Sigmoid colon (tissue), 7 donors: ENCODE measurements at places on chromosomes 16 and 17. TPM values are rescaled to one million over a fixed set of nuclear protein-coding genes. Genes with fewer than 3 reads are reported as not detected.
A peak's percentile ranks its signal among the peaks of the same experiment; 100 is the strongest.

The CDT1 gene
- total RNA-seq, result not detected

DNA sequence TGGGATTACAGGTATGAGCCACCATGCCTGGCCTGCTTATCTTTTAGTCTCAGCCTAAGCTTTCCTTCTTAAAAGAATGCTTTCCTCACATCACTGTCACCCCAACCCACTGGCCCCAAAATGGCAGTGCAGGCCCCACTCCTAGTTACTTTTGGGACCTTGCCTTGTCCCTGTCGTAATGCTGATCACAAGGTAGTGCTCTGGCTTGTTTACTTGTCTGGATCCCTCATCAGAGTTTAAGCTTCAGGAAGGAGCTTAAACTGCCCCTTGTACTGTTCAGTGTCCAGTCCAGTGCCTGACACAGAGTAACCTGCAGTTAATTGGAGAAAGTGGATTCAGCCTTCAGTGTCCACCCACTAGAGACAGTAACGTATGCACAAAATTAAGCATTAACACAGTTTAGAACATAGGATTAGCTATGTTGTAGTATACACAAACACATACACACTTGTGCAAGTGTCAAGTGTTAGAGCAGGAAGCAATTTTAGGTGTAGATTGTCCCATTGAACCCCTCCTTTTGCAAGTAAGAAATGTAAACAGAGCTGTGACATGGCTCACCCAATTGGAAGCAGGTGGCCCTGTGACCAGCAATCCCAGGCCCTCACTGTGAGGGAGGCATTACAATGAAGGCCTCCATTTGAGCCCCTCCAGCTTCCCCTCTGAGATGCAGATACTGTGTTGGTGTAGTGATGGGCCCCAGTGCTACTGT, 44.2 kb downstream of the LDHD start:
- H3K36me3 ChIP-seq, result no peaks in the 10 kb centered on the region
- H3K4me3 ChIP-seq, result no peak overlapping the region
- no peaks in the 10 kb centered on the region for H3K27me3 ChIP-seq
- no peak for DNase-seq
- peaks cover 20% of the 10 kb centered on the region for H3K4me1 ChIP-seq
- no peak overlapping the region for H3K27ac ChIP-seq

DNA sequence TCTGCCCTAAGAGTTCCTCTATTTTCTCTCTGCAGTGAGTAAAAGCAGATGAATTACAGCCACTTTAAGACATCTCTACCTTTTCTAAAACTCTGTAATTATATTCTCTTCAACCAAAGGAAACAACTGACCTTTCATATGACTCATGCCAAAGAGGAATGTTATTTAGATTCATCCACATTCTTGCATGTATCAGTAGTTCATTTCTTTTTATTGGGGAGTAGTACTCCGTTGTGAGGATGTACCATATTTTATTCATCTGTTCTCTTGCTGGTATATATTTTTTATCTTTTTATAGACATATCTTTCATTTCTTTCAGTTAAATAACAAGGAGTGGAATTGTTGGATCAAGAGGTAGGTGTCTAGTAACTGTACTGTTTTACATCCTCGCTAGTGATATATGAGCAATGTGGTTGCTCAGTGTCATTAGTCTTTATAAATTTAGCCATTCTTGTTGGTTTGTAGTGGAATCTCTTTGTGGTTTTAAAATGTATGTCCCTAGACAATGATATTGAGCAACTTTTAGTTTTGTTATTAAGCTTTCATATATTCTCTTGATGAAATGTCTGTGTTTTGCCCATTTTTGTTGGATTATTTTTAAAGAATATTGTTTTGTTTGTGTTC, 7.8 kb upstream of the MYH8 start:
- DNase-seq, result no peak
- no peak overlapping the region for H3K27ac ChIP-seq
- no peak overlapping the region for H3K4me3 ChIP-seq
- H3K36me3 ChIP-seq, result no peaks in the 10 kb centered on the region
- peaks cover 9% of the 10 kb centered on the region for H3K4me1 ChIP-seq

DNA sequence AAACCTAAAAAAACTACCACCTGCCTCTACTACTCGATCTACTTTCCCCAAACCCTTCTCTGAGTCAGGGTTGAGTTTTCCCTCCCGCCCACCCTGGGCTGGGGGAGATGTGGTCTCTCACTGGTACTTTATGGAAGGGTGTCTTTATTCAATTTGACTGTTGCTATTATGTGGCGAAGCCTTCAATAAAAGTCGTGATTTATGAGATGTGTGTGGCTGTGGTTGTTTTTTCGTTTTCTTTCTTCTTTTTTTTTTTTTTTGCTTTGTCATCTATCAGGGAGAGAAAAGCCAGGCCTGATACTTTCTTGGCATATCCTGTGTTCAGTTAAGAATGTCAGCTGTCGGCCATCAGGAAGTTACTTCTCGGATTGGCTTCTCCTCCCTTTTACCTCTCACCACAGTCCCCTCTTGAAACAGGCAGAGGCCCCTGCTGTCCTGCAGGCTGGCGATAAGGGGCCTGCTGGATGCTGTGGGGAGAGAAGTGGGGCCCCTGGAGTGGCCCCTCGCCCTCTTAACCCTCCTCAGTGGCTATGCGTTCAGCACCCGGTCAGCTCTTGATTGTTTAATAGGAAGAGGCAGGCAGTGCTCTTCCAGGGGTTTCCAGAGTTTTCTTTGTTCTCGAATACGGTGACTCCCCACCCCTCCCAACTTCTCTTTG, 123.0 kb downstream of the MSI2 start:
- no peaks in the 10 kb centered on the region for H3K36me3 ChIP-seq
- no peak overlapping the region for H3K27ac ChIP-seq
- no peak for DNase-seq
- H3K27me3 ChIP-seq, result no peaks in the 10 kb centered on the region
- no peaks in the 10 kb centered on the region for H3K4me1 ChIP-seq

DNA sequence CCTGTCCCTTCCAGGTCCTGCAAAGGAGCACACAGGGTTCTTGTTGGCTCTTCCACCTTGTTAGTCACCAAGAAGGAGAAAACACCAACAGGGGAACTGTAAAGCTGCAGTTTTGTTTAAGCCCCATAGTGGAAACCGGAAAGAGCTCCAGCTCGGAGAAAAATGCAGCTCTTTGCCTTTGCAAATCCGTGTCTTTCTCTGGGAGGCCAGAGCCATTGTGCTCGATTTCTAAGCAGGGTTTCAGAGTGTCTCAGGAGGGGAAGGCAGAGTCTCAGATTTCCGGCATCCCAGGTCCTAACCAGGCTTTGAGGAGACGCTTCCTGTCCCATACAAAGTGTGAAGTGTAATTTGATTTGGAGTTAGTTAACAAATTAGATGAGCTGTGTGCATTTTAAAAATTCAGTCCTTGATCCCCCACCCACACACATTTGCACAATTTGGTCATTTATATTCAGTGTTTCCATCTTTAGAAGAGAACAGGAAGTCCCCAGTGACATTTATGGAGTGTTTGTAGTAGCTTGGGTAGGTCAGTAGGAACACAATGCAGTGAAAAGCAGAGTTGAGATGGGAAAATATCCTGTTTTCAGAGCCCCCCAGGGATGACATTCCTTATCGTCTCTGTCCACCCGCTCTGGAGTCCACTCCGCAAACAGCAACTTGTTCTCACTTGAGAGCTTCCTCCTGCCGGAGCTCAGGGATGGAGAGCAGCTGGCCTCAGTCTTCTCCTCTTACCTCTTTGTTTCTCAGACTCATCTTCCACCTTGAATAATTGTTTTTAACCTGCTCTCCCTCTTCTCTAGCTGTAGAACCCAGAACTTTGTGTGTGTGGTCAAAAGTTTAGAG, 331.9 kb downstream of the SEC14L1 start:
- no peak for DNase-seq
- H3K27ac ChIP-seq, result peak overlapping the region; percentile 92
- H3K4me3 ChIP-seq, result no peak overlapping the region
- no peaks in the 10 kb centered on the region for H3K36me3 ChIP-seq
- peaks cover 85% of the 10 kb centered on the region for H3K4me1 ChIP-seq
- H3K27me3 ChIP-seq, result no peaks in the 10 kb centered on the region

GRCh38 chr17:56457501-56457900, 136.0 kb upstream of the NOG start:
- no peaks in the 10 kb centered on the region for H3K27me3 ChIP-seq
- no peak for DNase-seq
- no peaks in the 10 kb centered on the region for H3K36me3 ChIP-seq
- H3K27ac ChIP-seq, result no peak overlapping the region
- H3K4me3 ChIP-seq, result no peak overlapping the region

DNA sequence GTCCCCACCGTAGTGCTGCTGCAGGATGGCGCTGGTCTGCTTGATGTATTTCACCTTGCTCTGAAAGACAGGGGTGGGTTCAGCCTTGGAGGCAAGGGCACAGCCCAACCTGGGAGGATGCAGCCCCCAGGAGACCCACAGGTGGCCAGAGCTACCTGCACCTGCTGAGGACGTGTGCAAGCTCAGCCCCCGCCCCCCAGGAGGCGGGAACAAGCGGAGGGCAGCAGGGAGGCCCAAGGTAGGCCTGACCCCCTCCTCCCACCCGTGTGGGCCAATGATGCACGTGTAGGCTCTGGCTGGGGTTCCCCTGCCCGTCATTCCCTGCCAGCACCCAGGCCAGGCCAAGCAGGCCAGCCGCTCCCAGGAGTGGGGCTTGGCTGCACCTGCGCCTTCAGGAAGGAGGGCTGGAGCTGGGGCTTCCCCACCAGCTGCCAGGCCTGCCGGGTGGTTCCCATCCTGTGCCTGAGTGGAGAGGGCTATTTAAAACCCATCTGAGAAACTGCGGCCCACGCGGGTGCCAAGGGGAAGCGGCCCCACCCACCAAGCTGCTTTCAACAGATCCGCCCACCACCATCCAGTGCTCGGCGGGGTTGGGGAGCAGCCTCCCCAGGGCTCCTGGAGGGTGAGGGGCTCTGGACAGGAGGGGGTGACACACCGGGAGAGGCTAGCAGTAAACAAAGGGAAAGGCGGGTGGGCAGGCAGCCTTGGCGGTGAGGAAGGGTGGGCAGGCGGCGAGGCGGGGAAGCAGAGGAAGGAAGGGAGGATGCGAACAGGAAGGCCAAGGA, 3.8 kb downstream of the NTHL1 start:
- peak overlapping the region; percentile 46 for H3K27ac ChIP-seq
- no peaks in the 10 kb centered on the region for H3K27me3 ChIP-seq
- H3K4me1 ChIP-seq, result peaks cover 57% of the 10 kb centered on the region
- H3K36me3 ChIP-seq, result no peaks in the 10 kb centered on the region
- no peak overlapping the region for H3K4me3 ChIP-seq

DNA sequence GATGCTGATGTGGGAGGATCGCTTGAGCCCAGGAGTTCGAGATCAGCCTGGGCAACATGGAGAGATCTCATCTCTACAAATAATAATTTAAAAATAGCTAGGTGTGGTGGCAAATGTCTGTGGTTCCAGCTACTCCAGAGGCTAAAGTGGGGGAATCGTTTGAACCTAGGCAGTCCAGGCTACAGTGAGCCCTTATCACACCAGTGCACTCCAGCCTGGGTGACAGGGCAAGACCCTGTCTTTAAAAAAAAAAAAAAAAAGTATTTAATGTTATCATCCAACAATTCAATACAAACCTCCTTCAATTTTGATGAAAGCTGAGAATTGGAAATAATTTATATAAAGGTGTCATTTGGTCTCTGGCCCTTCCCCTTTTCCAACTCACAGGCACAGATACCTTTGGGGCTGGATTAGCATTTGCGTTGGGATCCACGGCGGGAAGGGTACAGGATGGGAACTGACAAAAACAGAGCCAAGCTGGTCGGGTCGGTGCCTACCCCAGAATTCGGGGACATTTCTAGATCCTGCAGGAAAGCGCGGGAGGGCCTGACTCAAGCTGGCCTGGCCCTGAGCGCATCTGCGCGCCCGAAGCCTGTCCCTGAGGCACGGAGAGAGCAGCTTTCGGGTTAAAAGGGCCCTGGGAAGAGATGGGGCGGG, 860 bp upstream of the DCAF7 start:
- no peak for DNase-seq
- H3K27ac ChIP-seq, result peak overlapping the region; percentile 87
- no peaks in the 10 kb centered on the region for H3K27me3 ChIP-seq
- peaks cover 40% of the 10 kb centered on the region for H3K4me1 ChIP-seq
- H3K4me3 ChIP-seq, result peak overlapping the region; percentile 95
- H3K36me3 ChIP-seq, result no peaks in the 10 kb centered on the region

GRCh38 chr16:51994597-51994996, 552.3 kb downstream of the TOX3 start:
- no peaks in the 10 kb centered on the region for H3K36me3 ChIP-seq
- no peak overlapping the region for H3K27ac ChIP-seq
- no peaks in the 10 kb centered on the region for H3K4me1 ChIP-seq

The DCUN1D3 gene
- 10.8 TPM for total RNA-seq

DNA sequence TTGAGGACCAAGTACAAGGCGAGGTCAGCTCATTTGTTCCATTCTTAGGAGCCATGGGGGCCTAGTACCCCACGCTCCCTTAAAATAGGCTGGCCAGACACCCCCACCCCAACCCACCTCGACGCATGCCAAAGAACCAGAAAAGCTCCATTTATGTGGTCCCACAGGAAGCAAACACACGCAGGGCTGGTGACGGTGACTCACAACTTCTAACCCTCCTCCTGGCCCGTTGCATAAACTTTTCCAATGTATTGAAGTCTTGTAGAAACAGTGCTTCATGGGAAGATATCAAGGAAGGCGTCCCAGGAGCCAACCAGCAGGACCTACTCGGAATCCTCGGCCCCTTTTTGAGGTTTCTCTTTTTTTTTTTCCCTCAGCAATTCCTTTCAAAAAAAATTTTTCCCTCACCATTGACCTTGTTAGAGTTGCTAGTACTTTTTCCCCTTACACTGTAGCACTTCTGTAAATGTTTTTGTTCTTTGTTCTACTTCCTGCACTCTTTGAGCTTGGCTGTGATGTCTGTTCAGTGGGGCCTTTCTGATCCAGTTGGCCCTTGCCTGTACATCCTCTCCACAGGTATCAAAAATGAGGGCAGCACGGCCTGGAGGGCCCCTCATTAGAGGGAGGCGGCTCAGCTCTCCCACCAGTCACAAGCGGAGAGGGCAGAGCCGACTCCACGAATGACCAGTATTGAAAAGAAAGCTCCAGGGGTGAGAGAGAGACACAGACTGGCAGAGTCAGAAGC, 208.3 kb downstream of the RGS9 start:
- H3K4me1 ChIP-seq, result no peaks in the 10 kb centered on the region
- H3K4me3 ChIP-seq, result no peak overlapping the region
- H3K27me3 ChIP-seq, result no peaks in the 10 kb centered on the region
- no peaks in the 10 kb centered on the region for H3K36me3 ChIP-seq
- H3K27ac ChIP-seq, result no peak overlapping the region

DNA sequence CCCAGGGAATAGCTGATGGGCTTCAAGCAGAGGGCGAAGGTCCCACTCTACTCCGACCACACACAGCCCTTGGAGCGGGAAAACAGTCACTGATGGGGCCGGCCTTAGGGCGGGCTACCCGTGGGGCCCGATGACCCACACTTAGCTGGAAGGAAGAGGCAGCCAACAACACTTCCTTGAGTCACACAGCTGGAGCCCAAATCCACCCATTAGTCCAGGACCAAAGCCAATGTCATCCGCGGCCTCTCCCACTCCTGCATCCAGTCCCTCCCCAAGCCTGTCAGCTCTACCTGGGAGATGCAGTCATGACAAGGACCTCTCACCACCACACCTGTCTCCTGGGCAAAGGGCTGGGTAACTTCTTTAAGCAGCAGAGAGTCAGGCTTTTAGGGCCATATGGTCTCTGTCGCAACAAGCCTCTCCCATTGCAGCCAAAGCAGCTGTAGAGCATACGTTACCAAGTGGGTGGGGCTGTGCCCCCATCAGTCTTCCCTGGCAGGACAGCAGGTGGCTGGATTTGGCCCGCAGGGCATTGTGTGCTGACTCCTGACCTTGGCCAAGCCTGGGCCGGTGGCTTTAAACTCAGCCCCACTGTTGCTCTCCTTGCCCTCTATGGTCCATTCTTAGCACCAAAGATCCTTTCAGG, 110.7 kb downstream of the SOCS1 start:
- no peak overlapping the region for H3K4me3 ChIP-seq
- no peaks in the 10 kb centered on the region for H3K36me3 ChIP-seq
- no peak overlapping the region for H3K27ac ChIP-seq
- no peak for DNase-seq
